LoVo (cell line): ENCODE measurements at places on chromosomes 3 and 15.

- no peak for DNase-seq
Observed at GRCh38 chr3:178569826-178570225, 33.6 kb downstream of the KCNMB2 start.

DNA sequence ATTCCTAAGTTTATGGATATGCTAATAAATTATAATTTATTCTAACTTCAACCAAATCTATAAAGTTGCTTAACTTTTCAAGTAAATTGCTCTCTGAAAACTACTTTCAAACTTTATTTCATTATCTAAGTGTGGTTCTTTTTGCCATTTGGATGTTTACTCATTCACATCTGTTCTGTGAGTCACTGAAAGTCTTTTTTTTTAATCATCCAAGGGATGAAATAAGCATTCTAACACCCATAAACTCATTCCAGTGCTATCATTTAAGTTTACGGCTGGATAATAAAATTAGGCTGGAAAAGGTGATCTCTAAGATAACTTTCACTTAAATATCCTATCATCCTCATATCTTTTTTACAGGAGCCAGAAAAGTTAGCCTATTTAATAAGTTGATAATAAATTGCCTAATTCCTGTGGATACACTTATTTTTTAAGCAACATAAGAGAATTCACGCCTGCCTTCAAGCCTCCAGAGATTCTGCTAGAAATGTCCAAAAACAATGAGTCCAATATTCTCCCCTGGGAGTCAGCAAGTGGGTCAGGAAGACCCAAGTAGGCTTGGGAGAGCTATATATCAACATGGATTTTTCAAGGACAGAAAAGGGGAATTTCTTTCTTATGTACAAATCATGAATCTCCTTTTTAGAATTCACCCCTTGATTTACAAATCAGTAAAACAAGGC, 25.8 kb downstream of the SCG3 start:
- DNase-seq = no peak

DNA sequence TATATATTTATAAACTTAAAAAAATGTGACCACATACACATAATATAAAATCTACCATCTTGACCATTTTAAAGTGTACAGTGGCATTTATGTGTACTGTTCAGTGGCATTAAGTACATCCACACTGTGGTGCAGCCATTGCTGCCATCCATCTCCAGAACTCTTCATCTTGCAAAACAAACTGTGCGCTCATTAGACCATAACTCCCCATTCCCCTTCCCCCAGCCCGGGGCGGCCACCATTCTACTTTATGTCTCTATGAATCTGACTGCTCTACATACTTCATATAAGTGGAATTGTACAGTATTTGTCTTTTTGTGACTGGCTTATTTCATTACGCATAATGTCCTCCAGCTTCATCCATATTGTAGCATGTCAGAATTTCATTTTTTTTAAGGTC, 47.8 kb downstream of the CTXND1 start:
- no peak for DNase-seq

DNA sequence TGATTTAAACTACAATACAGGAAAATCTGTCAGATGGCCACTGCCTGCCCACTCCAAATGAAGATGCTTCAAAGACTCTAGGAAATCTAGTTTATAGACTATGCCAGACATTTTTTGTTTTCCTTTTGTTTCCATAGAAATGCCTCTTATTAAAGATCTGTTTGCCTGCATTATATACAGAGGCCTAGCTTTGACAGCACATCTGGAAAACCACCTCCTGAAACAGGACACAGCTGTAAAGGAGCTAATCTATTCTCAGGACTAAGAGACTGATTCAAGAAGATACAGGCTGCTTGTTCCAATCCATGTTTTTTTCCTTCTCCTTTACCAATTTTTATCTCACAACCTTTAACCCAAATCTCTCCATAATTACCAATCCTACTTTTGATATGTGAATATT, 75.3 kb upstream of the STRIT1 start:
- DNase-seq = no peak

- peak; percentile 67 for DNase-seq
Observed at GRCh38 chr15:39154227-39154638, 426.6 kb upstream of the THBS1 start.

- DNase-seq = no peak
Observed at GRCh38 chr3:127999509-128000106, 52.6 kb upstream of the SEC61A1 start.

- DNase-seq = no peak
Observed at GRCh38 chr15:35442742-35443141, 103.2 kb downstream of the DPH6 start.

GRCh38 chr3:58704745-58705144, 38.2 kb upstream of the FAM3D start:
- DNase-seq = no peak

DNA sequence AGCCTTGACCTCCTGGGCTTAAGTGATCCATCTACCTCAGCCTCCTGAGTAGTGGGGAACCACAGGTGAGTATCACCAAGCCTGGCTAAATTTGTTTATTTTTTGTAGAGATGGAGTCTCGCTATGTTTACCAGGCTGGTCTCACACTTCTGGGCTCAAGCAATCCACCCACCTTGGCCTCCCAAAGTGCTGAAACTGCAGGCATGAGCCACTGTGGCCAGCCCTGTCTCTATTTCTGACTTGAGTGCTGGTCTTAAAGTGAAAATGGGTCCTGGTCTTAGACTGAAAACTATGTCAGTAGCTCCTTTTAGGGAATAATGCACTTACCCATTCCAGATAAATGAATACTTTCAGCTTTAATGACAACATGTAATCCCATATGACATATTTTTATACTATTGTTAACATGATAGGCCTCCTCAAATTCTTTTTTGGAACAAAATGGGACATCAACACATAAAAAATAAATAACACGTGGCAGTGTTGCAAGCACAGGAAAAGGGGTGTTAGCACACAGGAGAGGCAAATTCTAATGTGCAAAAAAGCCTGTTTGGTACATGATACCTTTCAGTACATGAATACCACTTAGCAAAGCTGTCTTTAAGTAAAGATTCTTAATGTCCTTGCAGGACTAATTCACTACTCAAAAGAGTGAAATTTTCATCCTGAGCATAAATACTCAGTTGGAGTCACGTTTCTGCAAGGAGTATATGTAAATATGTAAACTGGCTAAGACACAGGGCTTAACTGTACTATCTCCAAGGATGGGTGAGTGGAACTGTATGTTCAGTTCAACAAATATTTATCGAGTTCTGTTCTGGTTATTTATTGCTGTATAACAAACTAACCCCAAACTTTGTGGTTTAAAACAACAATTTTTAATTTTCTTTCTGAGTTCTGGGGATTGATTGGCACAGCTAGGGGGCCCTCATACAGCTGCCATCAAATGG, 194.7 kb downstream of the NR1D2 start:
- no peak for DNase-seq

GRCh38 chr15:39304931-39305728, 275.7 kb upstream of the THBS1 start:
- no peak for DNase-seq

DNA sequence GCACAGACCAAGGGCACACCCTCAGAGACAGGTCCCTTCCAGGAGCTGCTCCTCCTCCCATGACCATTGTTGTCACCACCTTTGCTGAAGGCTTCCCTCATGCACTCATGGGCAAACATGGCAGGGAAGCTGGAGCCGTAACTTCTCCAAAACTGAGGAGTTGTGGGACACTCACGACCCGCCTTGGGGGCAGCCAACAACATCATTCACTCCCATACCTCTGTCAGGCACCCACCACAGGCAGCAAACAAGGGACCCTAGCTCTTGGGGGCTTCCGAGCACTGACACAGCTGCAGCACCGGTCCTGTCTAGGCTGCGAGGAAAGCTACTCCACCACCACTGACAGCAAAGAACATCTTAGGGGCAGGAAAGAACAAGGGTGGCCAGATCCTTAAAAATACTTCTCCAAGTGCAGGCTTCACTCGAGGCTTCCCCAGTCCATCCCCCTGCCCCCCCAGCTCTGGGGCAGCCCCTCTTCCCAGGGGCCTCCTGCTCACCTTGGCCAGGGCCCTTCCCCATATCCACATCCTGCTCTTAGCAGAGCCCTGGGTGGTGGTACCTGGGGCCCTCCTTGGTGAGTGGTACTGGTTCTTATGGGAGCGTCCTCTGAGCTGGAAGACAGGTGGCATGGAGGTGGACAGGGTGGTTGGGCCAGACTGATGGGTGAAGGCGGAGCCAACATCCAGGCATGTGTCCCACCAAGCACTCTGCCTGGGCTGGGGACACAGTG, 28.0 kb upstream of the DUSP7 start:
- no peak for DNase-seq

DNA sequence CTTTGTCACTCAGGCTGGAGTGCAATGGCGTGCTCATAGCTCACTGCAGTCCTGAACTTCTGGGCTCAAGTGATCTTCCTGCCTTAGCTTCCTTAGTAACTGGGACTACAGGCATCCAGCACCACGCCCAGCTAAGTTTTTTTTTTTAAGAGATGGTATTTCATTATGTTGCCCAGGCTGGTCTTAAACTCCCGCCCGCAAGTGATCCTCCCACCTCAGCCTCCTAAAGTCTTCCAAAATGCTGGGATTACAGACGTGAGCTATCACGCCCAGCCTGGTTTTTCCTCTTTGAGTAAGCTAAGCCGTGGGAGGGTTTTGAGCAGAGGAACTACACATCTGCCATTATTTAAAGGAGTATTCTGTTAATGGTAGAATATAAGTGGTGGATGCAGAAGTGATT, 7.4 kb upstream of the LRRFIP2 start:
- DNase-seq = no peak

DNA sequence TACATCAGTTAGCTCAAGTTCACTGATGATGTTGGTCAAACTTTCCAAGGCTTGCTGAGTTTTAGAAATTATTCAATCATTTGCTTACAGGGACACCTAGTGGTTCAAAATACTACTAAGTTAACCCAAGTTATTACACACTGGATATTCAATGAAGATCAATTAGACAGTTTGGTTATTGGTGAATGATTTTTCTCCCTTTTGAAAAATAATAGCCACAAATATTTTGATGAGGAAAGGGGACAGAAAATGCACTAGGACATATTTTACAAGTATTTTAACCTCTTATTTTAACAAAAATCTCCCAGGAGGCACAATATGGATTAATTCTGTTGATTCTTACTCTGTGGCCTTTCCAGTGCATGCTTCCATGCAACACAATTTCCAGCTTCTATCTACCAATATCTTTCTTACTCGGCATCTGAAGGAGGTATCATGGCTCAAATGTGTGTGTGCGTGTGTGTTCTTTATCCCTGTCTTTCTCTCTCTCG, 20.1 kb upstream of the GOLGA6L2 start:
- peak; percentile 38 for DNase-seq

- DNase-seq = no peak
Observed at GRCh38 chr15:25936004-25936403, 72.9 kb upstream of the ATP10A start.

- DNase-seq = no peak
Observed at GRCh38 chr3:23241256-23241655, 38.1 kb downstream of the UBE2E2 start.

GRCh38 chr3:59381282-59381681, 331.5 kb upstream of the CFAP20DC start:
- DNase-seq = no peak

DNA sequence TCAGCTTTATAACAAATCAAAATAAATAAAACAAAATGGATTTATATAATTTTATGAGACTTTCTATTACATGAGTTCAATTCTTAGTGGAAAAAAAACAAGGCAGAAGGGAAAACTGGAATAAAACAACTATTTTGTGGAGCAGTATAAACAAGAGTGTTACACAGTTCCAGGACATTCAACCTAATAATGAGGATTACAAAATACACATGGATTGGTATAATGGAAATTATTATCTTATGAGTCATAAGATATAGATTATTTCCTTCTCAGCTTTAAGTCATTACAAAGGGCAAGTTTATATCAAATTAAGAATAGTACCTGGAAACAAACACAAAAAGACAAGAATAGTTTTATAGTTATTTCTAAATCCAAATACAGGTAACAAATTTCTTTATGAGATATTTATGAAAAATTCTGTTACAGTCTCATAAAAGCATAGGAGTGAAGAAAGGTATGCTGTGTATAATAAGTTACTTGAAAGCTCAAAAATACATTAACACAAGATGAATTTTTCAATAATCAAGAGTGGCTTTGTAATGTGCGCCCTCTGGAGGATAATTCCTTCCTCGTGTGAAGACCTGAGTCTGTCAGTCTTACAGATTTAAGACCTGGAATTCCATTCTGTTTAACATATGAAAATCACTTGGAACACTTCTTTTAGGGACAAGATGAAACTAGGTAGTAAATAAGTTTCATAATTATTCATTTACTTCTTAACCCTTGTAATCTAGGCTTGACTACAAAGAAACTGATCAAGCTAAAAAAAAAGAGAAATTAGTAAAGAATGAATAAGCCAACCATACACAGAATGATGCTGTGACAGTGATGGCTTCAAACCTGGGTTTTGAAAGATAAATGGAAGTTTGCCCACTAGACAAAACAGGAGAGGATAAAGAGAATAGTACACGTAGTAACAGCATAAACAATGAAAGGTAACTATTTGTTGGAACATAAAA, 9.5 kb downstream of the COPS2 start:
- DNase-seq = peak; percentile 63

GRCh38 chr3:110106805-110107204, 769.5 kb upstream of the DPPA4 start:
- DNase-seq = no peak

- no peak for DNase-seq
Observed at GRCh38 chr3:98556164-98557130, 24.7 kb downstream of the GPR15 start.

DNA sequence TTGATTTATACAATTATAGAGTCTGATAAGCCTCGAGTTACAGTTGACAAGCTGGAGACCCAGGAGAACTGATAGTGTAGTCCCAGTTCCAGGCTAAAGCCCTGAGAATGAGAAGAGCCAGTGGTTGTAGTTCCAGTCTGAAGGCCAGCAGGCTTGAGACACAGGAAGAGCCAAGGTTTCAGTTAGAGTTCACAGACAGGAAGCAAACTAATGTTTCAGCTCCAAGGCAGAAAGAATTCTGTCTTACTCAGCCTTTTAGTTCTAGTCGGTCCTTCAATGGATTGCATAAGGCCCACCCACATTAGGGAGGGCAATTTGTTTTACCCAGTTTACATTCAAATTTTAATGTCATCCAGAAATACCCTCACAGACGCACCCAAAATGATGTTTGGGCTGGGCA, 102.7 kb downstream of the CDIN1 start:
- DNase-seq = no peak

- no peak for DNase-seq
Observed at GRCh38 chr3:50464569-50464968, 38.9 kb downstream of the CACNA2D2 start.

DNA sequence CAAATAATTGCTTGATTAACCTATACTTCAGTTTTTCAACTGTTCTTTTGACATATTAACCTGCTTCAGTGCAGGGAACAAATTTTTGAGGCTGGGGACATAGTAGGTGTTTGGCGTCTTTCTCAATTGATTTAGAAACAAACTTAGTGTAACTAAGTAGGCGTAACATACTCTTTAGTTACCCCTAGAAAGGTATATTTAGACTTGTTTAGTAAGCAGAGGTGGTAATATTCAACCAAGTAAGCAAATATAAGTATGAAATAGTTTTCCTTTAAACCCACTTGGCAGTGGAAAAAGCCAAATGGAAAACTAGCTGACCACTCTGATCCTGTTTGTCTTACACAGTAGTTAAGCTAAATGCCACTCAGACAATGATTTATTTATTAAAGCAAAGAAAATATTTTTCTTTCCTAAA, 113.2 kb downstream of the MBNL1 start:
- no peak for DNase-seq
